ENCODE measurements at places on chromosomes 2 and 18.

DNA sequence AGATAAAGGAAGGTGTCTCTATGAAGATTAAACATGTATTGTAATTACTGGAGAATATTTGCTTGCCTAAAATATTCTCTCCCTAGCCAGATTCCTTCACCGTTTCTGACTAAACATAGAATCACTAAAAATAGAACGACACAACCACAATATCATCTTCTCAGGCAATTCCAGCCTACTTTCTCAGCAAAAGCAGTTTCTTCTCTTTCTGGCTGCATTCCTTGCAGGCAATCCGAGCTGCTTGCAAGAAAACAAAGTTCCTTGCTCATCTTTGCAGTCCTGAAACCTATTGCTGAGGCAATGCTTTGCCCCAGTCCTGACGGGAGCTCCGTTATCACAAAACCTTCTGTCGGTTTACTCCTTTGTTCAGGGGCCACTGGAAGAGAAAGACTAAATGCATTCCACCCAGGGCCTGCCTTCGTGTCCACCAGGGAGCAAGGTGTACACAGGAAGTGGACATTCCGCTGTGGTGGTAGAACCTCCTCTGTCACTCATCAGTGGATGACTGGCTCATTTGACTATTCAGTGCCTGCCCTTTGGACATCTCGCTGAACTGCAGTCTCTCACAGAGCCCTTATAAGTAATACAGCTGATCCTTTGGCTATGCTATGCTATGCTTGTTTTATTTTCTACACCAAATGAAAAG, 239.2 kb upstream of the DOK6 start:
- DNase-seq: no peak

GRCh38 chr2:218830526-218831306, 887 bp downstream of the PRKAG3 start:
- DNase-seq: no peak

DNA sequence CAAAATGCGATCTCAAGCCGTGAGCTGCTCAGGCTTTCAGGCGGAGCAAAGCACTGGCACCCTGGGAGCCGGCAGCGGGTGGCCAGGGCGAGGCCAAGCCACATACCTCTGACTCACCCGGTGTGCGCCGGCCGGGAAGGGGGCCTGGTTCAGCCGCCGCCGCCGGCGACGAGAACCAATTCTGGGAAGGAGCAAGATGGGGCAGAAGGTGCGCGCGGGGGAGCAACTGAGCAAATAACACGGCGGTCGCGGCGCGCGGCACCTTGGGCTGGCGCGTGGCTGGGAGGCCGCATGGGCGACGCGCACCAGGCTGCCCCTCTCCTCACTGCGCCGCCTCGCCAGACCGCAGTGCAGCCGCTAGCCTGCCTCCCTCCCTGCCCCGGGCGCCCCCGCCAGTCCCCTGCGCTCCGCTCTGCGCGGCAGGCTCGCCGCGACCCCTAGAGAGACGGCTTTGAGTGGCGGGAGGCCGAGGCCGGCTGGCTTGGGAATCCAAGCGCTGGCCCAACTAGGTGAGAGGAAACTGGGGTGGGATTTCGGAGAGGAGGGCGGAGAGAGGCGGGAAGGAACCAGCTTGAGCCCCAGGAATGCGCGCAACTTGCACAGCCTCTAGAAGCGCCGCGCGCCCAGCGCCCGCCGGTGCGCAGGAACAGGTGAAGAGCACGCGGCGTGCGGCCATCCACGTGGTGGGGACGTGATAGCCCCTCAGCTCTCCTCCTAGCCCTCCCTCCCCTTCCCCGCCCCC, 3.2 kb downstream of the NRP2 start:
- no peak for DNase-seq

DNA sequence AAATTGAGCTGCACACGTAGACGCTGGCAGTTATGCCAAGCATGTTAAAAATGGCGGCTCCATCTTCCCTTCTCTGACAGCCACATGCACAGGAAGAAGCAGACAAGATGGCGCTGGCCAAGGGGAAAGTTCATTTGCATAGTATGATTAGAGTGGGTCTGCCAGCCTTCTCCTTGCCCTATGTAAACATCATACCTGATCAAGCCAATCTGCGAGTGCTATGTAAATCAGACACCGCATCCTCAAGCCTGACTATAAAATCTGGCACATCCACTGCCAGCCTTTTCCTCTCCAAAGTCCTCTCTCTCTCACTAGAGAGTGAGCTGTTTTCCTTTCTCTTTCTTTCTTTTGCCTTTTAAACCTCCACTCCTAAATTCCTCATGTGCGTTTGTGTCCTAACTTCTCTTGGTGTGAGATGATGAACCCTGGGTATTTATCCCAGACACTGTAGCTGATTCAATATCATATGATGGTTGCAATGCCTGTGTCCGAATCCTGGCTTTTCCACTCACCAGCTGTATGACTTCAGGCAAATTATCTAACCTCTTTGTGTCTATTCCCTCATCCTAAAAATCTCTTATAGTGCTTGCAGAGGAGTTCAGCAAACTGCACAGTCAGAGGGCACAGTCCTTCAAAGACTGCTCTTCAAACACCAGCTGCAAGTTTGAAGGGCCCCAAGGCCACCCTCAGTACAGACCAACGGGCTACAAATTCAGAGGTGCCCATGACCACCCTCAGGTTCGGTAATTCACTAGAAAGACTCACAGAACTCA, 39.3 kb upstream of the ITSN2 start:
- DNase-seq: no peak

- no peak for DNase-seq
These were observed 403.2 kb upstream of the KLHL29 start for GRCh38 chr2:22981785-22982184.

DNA sequence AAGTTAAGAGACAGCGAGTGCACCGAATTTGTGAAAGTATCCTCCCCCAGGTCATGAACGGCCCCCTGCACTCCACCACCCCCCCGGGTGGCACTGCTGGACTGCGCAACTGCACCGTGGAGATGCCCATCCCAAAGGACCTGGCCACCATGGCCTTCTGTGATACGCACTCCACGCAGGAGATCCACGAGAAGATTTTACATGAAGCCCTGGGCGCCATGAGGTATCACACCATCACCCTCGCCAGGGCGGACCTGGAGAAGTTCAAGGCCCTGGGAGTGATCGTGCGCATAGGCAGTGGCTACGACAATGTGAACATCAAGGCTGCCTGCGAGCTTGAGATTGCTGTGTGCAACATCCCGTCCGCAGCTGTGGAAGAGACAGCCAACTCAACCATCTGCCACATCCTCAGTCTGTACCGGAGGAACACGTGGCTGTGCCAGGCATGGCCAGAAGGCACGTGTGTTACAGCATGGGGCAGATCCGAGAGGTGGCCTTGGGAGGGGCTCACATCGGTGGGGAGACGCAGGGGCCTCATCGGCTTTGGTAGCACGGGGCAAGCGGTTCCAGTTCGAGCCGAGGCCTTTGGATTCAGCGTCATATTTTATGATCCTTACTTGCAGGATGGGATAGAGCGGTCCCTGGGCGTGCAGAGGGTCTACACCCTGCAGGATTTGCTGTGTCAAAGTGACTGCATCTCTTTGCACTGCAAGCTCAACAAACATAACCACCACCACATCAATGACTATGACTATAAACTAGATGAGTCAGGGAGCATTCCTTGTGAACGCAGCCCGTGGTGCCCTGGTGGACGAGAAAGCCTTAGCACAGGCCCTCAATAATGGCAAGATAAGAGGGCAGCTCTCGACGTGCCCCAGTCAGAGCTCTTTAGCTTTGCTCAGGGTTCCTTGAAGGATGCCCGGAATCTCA, 290.8 kb upstream of the MC4R start:
- DNase-seq: no peak

Data from activated CD4-positive, alpha-beta T cell treated with anti-CD3 and anti-CD28 coated beads, Interleukin-2, amount 50 U/mL, for 4 hours (primary cell).